ENCODE measurements at places on chromosomes 1 and 21. TPM values are rescaled to one million over a fixed set of nuclear protein-coding genes. Genes with fewer than 3 reads are reported as not detected.

GRCh38 chr1:37734629-37735591 is 30.0 kb downstream of the EPHA10 start:
- no peak for DNase-seq

LIN28A gene
- not detected for total RNA-seq

DHX9 gene
- total RNA-seq: 51.1 TPM

LORICRIN gene
- not detected for total RNA-seq

DNA sequence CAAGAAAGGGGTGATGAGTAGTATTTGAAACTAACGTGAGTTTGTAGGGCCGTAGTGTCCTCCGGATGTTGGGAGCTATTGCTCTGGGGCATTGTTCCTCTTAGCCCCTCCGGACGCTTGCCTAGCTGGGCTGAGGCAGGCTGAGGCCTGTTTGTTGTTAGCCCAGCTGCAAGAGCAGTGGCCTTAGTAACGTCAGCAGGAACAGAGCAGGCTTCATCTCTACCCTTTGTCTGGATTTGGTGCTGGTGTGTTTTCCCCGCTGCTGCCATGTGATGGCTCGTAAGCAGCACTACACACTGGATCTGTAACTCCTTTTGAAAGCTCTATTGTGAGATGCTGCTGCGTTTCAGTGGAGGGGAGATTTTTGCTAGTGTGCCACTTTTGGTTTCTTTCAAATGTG is 57.6 kb downstream of the DNM3 start:
- no peak for DNase-seq

Data from heart right ventricle (tissue), 16 donors.